CD4-positive, alpha-beta T cell treated with Interleukin-6 at 100 ng/mL for 8 hours (primary cell): ENCODE measurements at places on chromosomes 16 and 17.

DNA sequence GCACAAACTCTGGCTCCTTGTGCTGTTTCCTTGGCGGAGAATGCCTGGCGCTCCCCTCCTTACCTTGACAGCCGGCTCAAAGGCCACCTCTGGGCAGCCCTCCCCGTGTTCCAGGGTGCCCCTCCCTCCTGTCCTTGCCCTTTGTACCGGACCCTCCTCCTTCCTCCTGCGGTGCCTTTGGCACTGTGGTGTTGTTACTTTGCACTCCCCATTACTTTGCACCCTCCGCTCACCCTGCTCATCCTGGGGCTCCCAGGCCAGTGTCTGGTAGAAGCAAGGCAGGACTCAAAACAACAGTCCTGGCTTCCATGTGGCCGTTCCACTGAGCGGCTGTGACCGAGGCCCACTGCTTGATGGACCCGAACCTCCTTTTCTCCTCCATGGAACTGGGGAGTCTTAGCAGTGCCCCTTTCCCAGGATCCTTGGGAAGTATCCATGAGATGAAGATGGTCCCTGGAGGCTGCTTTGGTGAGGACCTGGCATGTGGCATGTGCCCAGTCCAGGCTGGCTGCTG lies 147.8 kb downstream of the CMIP start:
- no peak for DNase-seq

GRCh38 chr17:77266891-77267341 lies 126.1 kb downstream of the SEC14L1 start:
- no peak for DNase-seq

DNA sequence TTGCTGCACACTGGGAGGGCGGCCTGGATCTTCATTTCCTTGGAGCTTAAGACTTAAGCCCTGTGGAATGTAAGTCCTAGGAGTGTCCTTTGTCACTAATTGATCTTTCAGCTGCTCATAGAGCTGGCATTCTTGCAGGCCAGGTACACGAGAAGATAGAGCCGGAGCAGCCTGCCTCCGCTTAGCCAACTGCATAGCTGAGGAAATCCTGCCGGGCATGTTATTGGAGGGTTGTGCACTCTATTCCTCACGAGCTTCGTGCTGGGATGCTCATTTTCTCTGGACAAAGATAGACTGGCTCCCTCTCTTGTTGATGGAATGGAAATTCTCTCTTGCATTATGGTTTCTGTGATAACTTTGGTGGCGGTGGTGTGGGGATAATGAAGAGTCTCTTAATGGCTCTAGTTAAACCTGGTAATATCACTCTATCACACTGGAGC lies 76.9 kb downstream of the RPA1 start:
- DNase-seq = no peak

GRCh38 chr16:6143020-6143419 lies 1045.4 kb upstream of the EEF2KMT start:
- no peak for DNase-seq

DNA sequence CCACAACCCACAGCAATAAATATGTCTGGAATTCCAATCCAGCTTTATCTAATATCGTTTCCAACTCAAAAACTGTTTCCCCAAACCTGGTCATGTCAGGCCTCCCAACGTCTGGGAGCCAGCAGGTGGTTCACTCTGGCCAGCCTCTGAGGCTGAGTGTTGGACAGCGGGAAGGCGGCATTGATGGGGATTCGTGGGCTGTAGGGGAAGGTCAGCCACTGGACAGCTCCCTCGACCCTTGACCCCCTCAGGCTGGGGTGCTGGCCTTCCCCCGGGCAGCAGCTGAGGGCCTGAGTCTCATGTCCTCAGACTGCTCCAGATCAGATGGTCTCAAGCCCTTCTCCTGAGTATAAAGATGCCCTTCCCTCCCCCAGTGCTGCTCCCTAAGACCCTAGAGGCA lies 50.2 kb downstream of the SDK2 start:
- no peak for DNase-seq

- no peak for DNase-seq
Observed at GRCh38 chr16:85637808-85638647, 24.9 kb downstream of the GSE1 start.

GRCh38 chr17:50280801-50281441 lies 6.7 kb downstream of the TMEM92 start:
- no peak for DNase-seq

DNA sequence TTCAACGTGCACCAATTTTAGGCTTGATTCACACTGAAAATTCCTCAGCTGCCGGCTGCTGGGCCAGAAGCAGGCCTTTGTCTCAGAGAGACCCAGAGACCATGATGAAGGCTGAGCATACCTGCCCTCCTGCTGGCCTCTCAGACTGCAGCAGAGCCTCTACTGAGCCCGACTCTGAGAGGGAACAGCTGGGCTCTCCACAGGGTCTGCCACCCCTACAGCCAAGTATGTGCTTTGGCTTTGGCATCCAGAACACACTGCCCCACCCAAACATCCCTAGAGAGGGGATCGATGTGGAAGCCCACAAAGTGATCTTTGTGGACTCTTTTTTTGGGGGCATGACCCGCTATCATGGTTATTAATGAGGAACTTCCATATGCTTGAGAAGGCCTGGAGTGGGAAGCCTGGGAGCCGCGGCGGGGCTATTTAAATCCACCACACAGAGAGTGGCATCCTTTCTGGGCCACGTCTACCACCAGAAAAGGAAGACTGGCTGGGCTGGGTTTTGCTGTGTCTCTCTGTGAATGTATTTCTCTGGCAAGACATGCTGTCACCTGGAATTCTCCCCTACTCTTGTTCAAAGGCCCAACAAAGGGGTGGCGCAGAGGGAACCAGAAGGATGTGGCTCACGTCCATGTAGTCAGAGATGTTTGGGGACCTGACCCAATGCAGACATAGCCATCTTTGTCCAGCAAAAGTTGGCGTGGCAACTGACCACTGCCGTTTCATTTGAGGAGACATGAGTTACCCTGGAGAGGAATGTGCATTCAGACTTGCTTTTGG lies 69.3 kb downstream of the GNAO1 start:
- no peak for DNase-seq

DNA sequence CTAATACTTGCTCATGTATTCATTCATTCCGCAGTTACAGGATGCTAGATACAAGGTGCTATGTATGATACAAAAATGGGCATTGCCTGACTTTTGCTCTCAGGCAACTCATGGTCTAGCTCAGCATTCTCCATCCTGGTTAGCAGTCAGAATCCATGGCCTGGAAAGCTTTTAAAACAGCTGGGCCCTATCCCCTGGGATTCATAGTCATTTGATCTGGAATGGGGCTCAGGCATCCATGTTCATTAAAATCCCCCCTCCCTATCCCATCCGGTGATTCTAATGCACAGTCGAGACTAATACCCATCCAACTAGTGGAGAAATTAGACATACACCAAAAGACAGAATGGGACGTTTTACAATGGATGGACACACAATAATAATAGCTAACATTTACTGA lies 104.1 kb upstream of the TMEM132E start:
- DNase-seq = no peak

- no peak for DNase-seq
Observed at GRCh38 chr17:81735264-81736102, 23.4 kb downstream of the SLC25A10 start.

GRCh38 chr17:13076905-13077304 lies 59.1 kb upstream of the ELAC2 start:
- DNase-seq = no peak

DNA sequence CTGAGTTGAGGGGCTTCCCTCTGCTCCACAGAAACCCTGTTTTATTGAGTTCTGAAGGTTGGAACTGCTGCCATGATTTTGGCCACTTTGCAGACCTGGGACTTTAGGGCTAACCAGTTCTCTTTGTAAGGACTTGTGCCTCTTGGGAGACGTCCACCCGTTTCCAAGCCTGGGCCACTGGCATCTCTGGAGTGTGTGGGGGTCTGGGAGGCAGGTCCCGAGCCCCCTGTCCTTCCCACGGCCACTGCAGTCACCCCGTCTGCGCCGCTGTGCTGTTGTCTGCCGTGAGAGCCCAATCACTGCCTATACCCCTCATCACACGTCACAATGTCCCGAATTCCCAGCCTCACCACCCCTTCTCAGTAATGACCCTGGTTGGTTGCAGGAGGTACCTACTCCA lies 26.0 kb downstream of the STH start:
- DNase-seq = no peak
